NCI-H1105 treated with DMSO at 0.1 percent for 48 hours (cell line): ENCODE measurements at places on chromosomes 6 and 20.

- DNase-seq, result no peak
Measured at GRCh38 chr20:43550456-43550855, 8.4 kb upstream of the SGK2 start.

DNA sequence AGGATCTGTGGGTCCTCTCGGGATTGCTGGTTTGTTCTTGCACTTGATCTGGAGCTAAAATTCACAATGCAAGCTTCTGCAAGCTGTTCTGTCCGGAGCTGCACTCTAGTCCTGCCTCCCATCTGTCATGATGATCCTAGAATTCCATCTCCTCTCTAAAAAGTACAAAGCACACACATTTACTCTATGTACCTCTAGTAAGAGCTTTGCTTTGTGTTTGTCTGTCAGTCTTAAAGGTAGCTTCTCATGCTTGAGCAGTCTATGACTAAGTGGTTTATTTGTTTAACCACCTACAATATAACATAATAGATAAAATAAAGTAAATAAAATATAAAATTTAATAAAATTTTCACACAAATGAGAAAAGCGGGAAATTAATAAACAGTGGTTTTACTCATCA, 46.0 kb upstream of the PKIB start:
- no peak for DNase-seq

GRCh38 chr6:6790891-6791290, 202.4 kb downstream of the LY86 start:
- DNase-seq, result no peak

GRCh38 chr6:161639772-161640171, 365.9 kb upstream of the AGPAT4 start:
- DNase-seq, result no peak

DNA sequence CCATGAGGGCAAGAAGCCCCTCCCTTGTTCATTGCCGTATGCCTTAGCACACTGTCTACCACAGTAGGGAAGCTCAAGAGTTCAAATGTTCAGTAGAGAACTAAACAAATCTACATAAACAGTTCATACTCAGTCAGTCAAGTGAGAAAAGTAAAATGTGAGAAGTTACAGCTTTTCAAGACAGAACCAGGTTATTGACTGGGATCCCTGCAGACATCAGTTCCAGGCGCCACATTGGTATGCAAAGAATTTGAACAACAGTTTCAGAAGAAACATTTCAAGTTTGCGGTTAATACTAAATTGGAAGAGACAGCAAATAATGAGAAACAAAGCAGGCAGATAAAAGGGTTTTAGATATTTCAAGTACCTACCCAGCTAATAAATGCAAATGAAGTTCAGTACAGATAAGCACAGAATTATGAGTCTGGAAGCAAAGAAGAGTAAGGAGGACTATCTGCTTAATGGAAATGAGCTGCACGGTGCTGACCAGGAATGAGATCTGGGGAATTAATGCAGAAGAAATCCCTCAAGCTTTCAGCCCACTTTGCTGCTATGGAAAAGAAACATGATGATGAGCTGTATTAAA, 246.2 kb downstream of the HACE1 start:
- no peak for DNase-seq

GRCh38 chr6:150409576-150410066, 40.8 kb downstream of the IYD start:
- peak; percentile 88 for DNase-seq

GRCh38 chr20:63792866-63793265, 38.2 kb downstream of the ZBTB46 start:
- no peak for DNase-seq

DNA sequence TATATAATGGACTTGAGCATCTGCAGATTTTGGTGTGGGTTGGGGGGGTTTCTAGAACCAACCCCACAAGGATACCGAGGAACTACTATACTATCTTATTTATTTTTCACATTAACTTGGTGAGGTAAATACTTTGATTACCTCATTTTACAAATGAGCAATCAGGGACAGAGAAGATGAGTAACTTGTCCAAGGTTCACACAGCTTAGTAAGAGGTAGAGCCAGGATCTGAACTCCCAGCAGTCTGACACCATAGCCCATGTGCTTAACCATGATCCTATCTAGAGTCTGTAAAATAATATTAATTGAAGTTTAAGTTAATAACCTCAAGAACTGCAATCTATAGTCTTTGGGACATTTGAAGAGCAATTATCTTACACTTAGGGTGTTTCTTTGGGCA, 28.6 kb downstream of the DHX35 start:
- DNase-seq, result no peak

DNA sequence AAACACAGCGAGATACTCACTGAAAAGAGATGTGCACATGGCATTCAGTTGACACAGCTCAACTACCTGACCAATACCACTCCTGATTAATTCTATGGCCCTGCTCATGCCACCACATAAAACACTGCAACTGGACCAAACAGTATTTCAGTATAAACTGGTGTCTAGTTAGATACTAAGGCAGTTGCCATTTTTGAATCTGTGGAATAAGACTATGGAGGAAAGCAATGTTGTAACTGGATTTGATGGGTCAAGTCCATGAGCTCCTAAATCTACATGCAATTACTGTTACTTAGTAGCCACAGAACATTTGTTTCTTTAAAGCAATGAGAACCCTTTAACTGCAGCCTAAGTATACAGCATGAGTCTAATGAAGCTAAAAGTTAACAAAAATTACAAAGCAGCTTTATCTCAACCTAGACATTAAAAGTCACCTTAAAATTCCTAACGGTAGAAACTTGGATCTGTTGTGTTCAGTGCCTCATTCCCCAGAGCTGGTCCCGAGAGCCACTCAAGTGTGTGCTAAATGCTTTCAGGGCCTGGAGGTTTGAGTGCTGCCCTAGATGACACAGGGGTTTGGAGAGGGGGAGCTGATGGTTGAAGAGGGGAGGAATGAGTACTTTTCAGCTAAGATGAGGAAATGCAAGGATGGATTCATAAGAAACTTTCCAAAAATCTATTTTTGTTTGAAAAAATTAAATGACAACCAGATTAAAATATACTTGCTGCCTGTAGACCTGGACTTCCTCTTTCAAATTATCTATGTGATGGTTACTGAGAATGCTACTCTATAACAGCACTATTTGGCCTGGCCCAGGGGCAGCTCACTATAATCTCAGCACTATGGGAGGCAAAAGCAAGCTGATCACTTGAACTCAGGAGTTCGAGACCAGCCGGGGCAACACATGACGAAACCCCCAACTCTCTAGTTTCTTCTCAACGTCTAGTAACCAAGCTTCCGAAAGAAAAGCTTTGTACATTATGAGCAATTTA, 15.6 kb downstream of the SNX5 start:
- DNase-seq, result no peak

DNA sequence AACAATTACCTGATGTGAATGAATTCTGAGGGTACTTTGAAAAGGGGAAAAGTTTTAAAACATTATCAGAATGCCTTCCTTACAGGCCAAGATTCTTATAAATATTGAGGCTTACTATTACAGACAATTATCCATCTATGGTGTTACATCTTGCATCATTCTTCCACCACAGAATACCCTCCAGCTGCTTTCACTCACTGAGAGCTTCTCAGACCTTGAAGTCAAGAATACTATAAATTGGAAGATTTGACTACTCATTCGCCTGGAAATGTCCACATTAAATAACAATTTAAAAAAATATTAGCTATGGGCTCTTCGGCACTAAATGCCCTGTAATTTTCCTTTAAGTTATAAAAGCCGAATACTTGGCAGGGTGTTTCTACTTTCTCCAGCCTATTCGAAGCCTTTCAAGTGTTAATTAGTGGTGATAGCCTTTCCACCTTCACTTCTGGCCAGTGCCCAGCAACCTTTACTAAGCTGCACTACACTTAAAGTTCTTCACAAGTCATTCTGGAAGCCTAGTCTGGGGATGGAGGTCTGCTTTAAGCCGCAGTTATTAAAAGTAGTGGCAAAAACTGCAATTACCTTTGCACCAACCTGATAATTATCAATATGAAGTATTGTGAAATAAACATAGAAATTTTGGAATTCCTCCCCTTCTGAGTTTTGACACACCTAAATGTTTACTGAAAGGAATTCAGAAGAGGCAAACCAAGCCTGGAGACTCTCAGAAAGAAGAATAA, 100.9 kb downstream of the BMP5 start:
- DNase-seq, result no peak

DNA sequence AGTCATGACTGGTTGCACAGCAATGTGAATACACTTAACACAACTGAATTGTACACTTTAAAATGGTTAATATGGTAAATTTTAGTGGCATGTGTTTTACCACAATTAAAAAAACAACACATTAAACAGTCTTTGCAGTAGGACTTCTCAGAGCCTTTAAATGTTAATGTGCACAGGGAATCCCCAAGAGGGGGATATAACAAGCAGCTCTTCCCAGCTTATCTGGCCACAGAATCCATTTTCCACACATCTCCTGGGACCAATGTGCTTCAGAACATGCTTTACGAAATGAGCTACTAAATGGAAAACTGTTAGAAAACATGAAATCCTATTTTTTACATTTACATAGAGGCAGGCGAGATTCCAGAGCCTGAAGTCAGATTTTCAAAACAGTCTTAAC, 44.4 kb downstream of the FYN start:
- DNase-seq, result no peak

DNA sequence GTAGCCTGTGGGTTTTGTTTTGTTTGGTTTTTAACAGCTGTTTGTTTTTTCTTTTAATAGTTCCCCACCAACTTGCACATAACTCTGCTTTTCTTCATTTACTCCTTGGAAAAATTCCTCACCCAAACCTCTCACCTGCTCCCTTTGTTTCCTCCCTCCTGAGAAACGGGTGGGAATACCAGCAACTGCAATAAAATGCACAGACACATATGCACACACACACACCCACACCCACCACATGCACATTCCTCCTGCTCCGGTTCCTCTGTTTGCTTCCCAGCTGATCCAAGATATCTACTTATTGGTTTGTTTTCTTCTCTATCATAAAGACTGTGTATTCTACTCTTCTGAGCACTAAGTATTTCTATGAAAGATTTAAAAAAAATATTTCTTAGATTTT, 161.1 kb upstream of the EPHA7 start:
- no peak for DNase-seq

- no peak for DNase-seq
Measured at GRCh38 chr6:13273931-13274706, 54.2 kb downstream of the TBC1D7 start.

DNA sequence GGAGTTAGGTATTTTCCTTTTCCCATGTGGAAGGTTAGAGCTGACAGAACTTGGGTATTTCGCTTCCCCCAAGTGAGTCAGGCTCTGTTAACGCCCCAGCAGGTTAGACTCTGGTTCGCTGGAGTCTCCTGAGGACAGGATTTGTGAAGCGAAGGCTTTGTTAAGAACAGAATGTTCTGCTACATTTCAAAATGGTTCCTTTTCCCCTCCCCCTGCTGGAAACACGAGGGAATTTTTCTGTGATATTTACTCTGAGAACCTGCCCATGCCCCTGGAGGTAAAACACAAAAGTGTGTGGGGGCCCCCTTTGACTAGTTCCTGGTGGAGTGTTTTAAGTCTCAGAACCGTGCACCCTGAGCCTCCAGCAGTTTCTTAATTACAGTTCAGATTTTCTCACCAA, 731.4 kb upstream of the CITED2 start:
- no peak for DNase-seq

GRCh38 chr20:63052571-63053431, 46.0 kb upstream of the BHLHE23 start:
- no peak for DNase-seq

DNA sequence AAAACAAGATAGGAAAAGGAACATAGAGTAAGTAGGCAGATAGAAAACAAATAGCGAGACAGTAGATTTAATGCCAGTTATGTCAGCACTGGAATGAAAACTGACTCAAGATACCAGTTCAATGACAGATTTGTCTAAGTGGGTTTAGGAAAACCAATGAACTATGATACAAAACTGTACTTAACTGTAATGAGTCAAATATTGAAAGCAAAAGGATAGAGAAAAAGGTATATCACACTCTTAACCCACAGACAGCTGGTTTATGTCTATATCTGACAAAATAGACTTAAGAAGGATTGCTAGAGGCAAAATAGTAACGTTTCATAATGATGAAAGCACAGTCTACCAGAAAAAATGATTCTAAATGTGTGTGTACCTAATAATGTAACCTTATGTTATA, 38.2 kb downstream of the ATRN start:
- DNase-seq, result no peak

DNA sequence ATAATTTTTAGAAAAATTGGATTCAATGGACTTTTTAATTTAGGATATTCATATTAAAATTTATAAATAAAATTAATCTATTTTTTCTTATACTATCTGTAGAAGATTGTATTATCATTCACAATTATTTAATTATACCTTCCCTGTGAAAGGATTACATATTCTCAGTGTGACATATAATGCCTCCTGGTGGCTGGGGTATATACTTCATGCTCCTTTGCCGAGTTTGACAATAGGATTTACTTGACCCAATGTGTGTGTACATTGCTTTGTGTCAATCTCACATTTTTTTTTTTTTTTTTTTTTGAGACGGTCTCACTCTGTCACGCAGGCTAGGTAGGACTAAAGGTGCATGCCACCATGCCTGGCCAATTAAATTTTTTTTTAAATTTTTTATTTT, 230.0 kb upstream of the CHD6 start:
- no peak for DNase-seq

DNA sequence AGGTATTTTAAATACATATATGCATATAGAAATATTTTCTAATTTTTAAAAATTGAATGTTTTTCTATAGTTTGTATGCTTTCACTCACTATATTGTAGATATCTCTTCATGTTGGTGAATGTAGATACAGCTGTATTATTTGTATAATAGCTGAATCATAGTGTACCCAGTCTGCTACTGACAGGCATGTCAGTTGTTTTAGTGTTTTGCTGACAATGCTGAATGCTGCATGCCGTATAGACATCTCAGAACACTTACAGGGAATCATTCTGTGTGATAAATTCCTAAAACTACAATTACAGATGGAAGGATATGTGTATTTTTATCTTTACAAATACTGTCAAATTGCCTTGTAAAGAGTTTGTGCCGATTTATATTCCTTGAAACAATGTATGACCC, 175.4 kb downstream of the SIM1 start:
- DNase-seq, result no peak

DNA sequence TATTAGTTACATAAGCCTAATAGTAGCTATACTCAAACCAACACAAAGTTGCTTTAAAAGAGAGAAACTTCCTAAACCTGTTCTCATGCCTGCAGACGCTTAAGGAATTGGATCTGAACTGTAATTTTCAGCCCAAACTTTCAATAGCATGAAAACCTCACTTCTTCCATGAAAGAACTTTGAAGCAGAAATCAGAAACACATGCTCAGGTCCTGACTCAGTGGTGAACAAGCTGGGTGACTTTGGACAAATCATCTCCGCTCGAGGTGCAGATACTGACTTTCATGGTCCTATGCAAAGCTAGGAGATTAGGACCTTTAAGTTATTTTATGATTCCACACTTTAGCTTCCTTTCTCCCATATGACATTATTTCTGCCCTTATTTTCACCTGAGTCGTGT, 36.5 kb downstream of the NOX3 start:
- no peak for DNase-seq

DNA sequence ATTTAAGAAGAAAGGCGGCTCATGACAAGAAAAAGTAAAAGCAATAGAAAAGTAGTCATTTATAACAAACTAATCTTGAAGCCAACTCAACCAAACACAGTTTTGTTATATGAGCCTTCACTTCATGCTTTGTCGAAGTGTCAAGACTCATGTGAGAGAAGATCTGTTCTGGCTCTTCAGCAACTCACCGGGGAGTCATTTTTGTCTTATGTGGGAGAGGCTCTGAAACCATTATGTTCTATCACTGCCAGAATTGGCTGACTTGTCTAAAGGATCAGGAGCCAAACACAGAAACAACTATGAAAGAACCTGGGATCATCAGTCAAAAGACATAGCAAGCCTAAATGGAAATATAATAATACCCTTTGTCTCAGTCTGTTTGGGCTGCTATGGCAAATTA, 105.2 kb downstream of the CDK19 start:
- DNase-seq, result no peak
